ENCODE measurements at places on chromosomes 3 and 15. TPM values are rescaled to one million over a fixed set of nuclear protein-coding genes. Genes with fewer than 3 reads are reported as not detected.

The LRRC31 gene
- not detected for total RNA-seq

The COMMD4 gene
- 43.7 TPM for total RNA-seq

The DRD3 gene
- total RNA-seq = not detected

The EPB42 gene
- total RNA-seq = 1.9 TPM

All from subcutaneous adipose tissue (tissue), 4 donors.